ENCODE measurements at places on chromosomes 13 and 19. TPM values are rescaled to one million over a fixed set of nuclear protein-coding genes. Genes with fewer than 3 reads are reported as not detected.

- no peaks in the 10 kb centered on the region for H3K4me1 ChIP-seq
- no peak for DNase-seq
- H3K27ac ChIP-seq: no peak overlapping the region
- H3K4me3 ChIP-seq: no peak overlapping the region
- no peaks in the 10 kb centered on the region for H3K27me3 ChIP-seq
Measured at GRCh38 chr13:33775339-33776108, 42.4 kb upstream of the RFC3 start.

DNA sequence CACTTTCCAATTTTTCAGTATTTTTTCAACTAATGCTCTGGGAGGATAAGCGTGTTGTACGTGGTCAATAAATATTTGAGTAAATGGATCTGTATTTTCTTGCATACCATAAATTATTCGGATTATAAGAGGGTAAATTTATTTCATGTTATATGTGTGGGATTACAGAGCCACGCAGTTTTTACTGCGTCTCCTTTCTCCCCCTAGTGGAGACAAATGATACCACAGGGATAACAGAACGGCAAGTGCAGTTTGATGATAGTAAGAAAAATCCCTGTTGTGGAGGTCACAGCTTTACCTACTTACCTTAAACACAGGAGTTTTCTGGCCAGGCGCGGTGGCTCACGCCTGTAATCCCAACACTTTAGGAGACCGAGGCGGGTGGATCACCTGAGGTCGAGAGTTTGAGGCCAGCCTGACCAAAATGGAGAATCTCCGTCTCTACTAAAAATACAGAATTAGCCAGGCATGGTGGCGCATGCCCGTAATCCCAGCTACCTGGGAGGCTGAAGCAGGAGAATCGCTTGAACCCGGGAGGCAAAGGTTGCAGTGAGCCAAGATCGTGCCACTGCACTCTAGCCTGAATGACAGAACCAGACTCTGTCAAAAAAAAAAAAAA lies 16.8 kb downstream of the MBD3L2B start:
- no peak for DNase-seq
- H3K27ac ChIP-seq: no peak overlapping the region
- H3K4me3 ChIP-seq: no peak overlapping the region
- no peaks in the 10 kb centered on the region for H3K4me1 ChIP-seq
- no peaks in the 10 kb centered on the region for H3K27me3 ChIP-seq

DNA sequence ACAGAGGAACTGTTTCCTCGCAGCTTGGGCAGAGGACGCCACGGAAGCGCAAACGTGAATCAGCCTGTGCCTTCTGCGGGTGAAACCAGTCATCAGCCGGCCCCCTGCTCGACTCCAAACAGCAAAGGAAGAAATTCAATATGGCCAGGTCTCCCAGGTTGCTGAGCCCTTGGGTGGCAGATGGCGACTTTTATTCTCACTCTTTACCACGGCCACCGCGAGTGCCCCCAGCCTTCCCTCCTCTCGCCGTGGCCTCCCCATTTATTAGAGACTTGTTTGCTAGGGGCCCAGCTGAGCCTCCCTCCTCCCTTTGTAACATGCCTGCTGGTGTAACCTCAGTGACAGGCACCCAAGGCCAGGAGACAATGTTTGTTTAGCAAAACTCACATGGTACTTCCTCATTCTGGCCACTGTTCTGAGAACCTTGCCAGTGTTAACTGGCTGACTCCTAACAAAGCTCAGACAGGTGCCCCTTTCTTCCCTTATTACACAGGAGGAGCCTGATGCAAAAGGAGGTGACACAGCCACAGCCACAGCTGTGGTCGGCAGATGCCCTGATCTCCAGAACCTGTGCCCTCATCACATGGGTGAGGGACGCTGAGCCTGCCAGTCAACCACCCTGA lies 5.8 kb downstream of the RAB20 start:
- peaks cover 77% of the 10 kb centered on the region for H3K4me1 ChIP-seq
- H3K27ac ChIP-seq: peak overlapping the region; percentile 60
- H3K27me3 ChIP-seq: no peaks in the 10 kb centered on the region
- DNase-seq: peak; percentile 70
- H3K36me3 ChIP-seq: no peaks in the 10 kb centered on the region
- no peak overlapping the region for H3K4me3 ChIP-seq

- no peak overlapping the region for H3K27ac ChIP-seq
- H3K27me3 ChIP-seq: no peaks in the 10 kb centered on the region
- H3K4me3 ChIP-seq: no peak overlapping the region
- DNase-seq: no peak
Measured at GRCh38 chr19:6894313-6894712, 6.9 kb downstream of the ADGRE1 start.

DNA sequence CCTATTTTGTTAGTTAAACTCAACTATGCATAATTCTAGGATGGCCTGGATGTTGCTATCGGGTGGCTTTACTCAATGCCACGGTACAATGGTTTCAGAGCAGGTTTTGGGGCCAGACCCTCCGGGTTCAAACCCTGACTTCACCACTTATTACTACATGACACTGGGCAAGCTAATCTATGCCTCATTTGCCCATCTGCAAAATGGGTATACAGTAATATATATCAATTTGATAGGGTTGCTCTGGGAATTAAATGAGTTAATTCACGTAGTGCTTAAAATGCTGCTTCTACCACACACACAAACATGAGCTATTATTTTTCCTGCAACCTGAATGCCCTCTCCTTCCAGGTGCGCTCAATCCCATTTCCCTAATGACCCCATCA lies 839 bp downstream of the ESD start:
- no peak overlapping the region for H3K4me3 ChIP-seq
- peak overlapping the region; percentile 88 for H3K27ac ChIP-seq
- H3K4me1 ChIP-seq: peaks cover 4% of the 10 kb centered on the region
- DNase-seq: no peak

- no peaks in the 10 kb centered on the region for H3K27me3 ChIP-seq
- H3K27ac ChIP-seq: no peak overlapping the region
- H3K4me3 ChIP-seq: no peak overlapping the region
- H3K4me1 ChIP-seq: no peaks in the 10 kb centered on the region
Measured at GRCh38 chr13:34201050-34201913, 383.3 kb downstream of the RFC3 start.

GRCh38 chr19:49528211-49528771 lies 488 bp downstream of the RCN3 start:
- H3K4me1 ChIP-seq: peaks cover 6% of the 10 kb centered on the region
- no peaks in the 10 kb centered on the region for H3K36me3 ChIP-seq
- H3K27ac ChIP-seq: peak overlapping the region; percentile 73
- DNase-seq: peak; percentile 53
- H3K4me3 ChIP-seq: no peak overlapping the region

DNA sequence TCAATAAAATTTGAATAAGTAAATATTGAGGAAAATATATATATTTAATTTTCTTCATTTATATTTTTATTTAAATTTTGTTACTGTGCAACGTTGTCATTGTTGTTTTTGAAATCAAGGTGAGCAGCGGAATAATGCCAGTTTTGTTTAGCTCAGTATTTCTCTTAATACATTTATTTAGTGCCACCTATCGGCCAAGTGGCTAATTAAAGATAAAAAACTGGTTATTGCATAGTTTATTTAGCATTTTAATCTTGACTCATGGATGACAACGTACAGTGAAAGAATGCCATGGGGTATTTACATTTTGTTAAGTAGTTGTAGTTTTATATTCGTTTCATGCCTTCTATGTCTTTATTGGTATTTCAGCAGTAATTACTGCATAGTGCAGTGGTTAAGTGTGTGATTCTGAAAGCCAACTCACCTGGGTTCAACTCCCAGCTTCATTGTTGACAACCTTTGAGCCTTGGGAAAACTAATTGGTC lies 265.9 kb downstream of the MYO16 start:
- no peaks in the 10 kb centered on the region for H3K4me1 ChIP-seq
- H3K4me3 ChIP-seq: no peak overlapping the region
- DNase-seq: no peak
- no peaks in the 10 kb centered on the region for H3K27me3 ChIP-seq
- H3K27ac ChIP-seq: no peak overlapping the region
- no peaks in the 10 kb centered on the region for H3K36me3 ChIP-seq

- H3K27ac ChIP-seq: no peak overlapping the region
- no peaks in the 10 kb centered on the region for H3K4me1 ChIP-seq
- no peaks in the 10 kb centered on the region for H3K36me3 ChIP-seq
- no peaks in the 10 kb centered on the region for H3K27me3 ChIP-seq
Measured at GRCh38 chr13:24700539-24700938, 20.3 kb downstream of the ATP12A start.

- H3K27me3 ChIP-seq: no peaks in the 10 kb centered on the region
- H3K36me3 ChIP-seq: no peaks in the 10 kb centered on the region
- H3K27ac ChIP-seq: no peak overlapping the region
- no peak overlapping the region for H3K4me3 ChIP-seq
- DNase-seq: no peak
Measured at GRCh38 chr13:48188601-48189000, 44.4 kb upstream of the ITM2B start.

DNA sequence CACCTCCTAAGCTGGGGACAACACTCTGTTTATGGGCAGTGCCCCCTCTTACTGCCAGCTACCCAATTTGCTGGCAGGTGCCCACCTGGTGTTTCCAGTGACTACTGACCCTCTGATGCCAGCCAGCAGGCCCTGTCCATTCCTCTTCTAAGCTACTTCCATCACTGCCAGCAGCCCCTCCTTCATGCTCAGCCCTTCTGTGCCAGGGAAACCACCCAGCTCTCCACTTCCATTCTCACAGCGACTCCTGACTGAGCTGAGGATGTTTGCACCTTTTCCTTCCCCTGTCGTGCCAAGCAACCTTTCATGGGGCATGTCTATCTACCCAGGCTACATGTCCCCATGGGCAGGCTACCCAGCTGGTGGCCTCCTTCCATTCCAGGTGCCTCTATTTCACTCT lies 24.0 kb upstream of the ZNF492 start:
- H3K4me3 ChIP-seq: no peak overlapping the region
- no peak overlapping the region for H3K27ac ChIP-seq
- H3K4me1 ChIP-seq: no peaks in the 10 kb centered on the region

DNA sequence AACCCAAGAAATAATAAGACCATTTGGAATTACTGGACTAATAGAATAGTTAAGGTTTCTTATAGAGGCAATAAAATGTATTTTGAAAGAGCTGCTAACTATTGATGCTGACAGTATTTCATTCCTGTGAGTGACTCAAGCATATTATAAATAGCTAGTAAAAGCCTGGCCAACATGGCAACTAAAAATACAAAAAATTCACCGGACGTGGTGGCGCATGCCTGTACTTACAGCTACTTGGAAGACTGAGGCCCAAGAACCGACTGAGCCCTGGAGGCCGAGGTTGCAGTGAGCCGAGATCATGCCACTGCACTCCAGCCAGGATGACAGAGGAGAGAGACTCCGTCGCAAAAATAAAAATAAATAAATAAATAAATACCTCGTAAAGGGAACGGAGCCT lies 5.4 kb upstream of the ICAM3 start:
- H3K27me3 ChIP-seq: no peaks in the 10 kb centered on the region
- H3K4me1 ChIP-seq: no peaks in the 10 kb centered on the region
- DNase-seq: no peak
- no peak overlapping the region for H3K27ac ChIP-seq
- H3K4me3 ChIP-seq: no peak overlapping the region

- no peaks in the 10 kb centered on the region for H3K4me1 ChIP-seq
- no peak overlapping the region for H3K27ac ChIP-seq
- no peaks in the 10 kb centered on the region for H3K27me3 ChIP-seq
Measured at GRCh38 chr19:50293263-50294004, 35.7 kb downstream of the KCNC3 start.

DNA sequence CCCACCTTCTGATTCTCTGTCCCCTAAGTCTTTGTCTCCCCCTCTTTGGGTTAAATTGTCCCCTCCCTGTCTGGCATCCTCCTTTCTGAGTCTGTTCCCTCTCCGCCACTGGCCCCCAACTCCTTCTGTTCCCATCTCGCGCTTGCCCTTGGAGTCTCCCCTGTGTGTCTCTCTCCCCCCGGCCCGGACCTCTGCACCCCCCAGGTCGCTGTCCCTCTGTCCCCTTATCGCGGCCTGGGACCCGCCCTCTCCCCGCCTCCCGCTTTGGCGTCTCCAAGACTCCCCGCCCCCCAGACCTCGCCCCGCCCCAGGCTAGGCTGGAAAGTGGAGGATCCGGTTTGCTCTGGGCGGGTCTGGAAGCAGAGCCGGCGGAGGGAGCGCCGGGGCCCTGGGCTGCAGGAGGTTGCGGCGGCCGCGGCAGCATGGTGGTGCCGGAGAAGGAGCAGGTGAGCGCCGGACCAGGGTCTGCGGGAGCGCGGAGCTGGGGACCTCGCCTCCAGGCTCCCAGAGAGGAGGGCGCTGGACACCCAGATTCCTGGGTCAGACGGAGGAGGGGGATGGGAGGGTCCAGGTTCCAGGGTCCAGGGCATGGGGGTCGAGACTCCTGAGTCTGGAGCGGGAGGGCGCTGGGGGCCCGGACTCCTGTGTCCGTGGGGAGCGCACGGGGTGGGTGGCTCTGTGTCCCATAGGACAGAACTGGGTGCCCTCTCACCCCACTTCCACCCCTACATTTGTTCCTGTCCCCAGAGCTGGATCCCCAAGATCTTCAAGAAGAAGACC lies at the start of gene TRPM4:
TRPM4 (plus strand) TSS at position 348 of the 780 bp plus-strand sequence; CDS start at position 423, 75 bp downstream.
- H3K27ac ChIP-seq: no peak within 1 kb of the TSS
- H3K4me1 ChIP-seq: peaks cover 7% of the 10 kb centered on the region
- DNase-seq: peak; percentile 82

DNA sequence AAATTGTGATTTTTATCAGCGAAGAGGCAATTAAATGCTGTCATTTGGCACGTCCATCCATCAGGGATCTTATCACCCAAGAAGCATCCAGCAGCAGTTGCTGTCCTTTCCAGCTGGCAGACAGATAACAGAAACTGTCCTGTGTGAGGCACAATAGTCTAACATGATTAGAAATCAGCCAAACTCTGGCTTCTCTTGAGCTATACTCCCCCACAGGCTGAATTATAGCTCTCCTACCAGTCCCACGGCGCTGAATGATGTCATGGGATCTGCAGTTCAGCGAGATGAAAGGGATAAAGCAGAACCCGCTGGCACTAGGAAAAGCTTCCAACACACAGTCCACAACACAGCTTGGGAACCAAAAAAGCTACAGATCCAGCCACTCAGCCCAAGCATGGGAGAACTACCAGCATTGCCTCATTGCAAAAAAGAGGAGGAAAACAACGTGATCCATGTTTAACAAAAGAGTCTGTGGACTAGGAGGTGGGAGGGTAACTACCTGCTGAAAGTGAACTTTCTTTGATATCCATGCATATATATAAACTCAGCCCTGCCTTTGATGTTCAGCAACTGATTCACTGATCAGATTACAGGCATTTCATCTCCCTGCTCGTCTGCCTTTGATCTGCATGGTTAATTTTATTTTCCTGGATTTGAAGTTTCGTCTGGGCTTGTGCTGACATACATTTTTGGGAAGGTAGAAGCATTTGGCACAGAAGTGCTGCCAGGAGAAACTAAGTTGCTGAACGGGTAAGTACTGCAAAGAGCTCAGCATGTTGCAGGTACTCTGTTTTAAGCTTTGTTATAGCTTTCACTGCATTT lies at the start of gene TNFRSF19:
TNFRSF19 (plus strand) TSS at position 314 of the 822 bp plus-strand sequence. CDS start 19,772 bp downstream, outside the sequence.
- DNase-seq: peak; percentile 51
- H3K27me3 ChIP-seq: peaks cover 16% of the 10 kb centered on the region
- no peak within 1 kb of the TSS for H3K4me3 ChIP-seq
- H3K4me1 ChIP-seq: no peaks in the 10 kb centered on the region
- H3K27ac ChIP-seq: no peak within 1 kb of the TSS

Gene UQCR11
- 91.7 TPM for polyA plus RNA-seq

Gene ZNF284
- 2.0 TPM for polyA plus RNA-seq

Gene MISP3
- 1.7 TPM for polyA plus RNA-seq

Gene FBN3
- polyA plus RNA-seq: not detected

Gene LPAR6
- 56.2 TPM for polyA plus RNA-seq
